Activated CD4-positive, alpha-beta T cell treated with anti-CD3 and anti-CD28 coated beads, Interleukin-2, amount 50 U/mL, for 48 hours (primary cell): ENCODE measurements at places on chromosomes 7 and 10.

DNA sequence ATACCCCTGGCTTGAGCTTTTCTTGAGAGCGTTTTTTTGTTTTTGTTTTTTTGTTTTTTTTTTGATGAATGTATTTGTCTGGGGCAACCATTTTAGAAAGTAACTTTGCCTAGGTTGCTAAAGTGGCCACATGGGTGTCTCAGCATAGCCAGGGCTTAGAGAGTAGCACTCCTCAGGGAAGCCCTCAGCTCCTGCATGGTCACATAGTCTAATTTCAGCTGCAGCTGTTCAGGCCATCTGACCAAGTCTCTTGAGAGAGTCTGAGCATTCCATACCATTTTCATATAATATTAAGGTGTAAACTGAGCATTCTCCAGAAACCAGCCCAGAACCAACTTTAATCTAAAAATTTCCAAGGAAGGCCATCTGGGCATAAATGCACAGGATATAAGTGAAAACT is 186.4 kb downstream of the NPSR1 start:
- DNase-seq: no peak

DNA sequence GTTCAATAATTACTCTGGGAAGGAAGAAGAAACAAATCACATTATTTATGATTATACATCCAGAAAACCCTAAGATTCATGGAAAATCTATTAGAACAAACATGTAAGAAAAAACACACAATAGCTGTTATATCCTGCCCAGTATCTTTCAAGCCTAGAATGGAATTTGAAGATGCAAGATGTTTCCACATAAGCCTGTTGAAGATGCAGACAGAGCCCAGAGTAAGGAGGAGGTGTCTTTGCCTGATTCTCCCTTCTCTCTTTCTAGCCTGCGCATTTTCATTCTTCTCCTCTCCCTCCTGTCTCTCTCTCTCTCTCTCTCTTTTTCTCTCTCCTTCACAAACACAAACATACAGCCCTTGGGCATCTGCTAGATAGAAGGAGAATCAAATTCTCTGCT is 170.1 kb upstream of the INHBA start:
- DNase-seq: no peak

GRCh38 chr10:7400068-7400715 is 10.6 kb downstream of the SFMBT2 start:
- DNase-seq: no peak

GRCh38 chr10:49302088-49302487 is 3.1 kb downstream of the C10orf71 start:
- no peak for DNase-seq

- DNase-seq: no peak
Measured at GRCh38 chr7:85167636-85168035, 19.2 kb downstream of the SEMA3D start.

GRCh38 chr10:2122431-2123124 is 385.3 kb upstream of the ADARB2 start:
- no peak for DNase-seq

DNA sequence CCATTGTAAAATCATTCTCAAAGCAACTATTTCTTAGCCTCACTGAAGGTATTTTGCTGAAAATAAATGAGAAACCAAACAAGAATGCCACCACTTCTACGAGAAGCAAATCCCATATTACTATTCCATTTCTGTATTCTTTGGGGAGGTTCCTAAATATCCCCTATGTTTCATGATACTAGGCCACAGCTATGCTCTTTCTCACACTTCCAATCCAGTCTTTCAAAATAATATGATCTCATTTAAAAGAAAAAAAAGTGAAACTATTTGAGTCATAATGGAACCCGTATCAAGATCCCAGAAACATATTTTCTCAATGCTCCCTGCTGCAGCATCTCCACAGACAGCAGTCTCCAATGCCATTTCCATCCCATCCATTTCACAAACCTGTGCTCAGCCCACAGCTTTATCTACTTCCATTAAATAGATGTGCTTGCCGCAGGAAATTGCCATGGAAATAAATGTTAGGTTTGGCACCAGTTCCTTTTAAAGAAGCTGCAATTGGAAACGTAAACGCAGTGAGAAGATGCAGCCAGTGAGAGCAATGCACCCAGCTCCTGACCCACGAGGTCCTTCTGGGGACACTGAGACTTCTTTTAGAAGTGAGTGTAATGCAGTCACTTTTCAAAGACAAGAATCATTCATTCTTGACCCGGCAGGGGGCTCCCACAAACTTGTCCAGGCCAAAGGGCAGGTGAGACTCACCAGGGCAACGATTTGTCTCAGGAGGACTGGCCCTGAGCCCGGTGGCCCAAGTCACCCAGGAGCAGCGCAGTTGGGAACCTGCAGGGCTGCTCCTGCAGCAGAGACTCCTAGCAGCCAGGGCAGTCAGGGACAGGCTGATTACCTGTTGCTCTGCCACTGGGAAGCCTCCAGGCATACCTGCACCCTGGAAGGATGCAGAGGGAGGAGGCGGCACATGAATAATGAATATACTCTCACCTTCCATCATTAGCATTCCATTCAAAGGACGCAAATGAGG is 99.6 kb downstream of the C10orf90 start:
- DNase-seq: no peak

GRCh38 chr10:26528048-26528447 is 89.9 kb downstream of the APBB1IP start:
- no peak for DNase-seq

DNA sequence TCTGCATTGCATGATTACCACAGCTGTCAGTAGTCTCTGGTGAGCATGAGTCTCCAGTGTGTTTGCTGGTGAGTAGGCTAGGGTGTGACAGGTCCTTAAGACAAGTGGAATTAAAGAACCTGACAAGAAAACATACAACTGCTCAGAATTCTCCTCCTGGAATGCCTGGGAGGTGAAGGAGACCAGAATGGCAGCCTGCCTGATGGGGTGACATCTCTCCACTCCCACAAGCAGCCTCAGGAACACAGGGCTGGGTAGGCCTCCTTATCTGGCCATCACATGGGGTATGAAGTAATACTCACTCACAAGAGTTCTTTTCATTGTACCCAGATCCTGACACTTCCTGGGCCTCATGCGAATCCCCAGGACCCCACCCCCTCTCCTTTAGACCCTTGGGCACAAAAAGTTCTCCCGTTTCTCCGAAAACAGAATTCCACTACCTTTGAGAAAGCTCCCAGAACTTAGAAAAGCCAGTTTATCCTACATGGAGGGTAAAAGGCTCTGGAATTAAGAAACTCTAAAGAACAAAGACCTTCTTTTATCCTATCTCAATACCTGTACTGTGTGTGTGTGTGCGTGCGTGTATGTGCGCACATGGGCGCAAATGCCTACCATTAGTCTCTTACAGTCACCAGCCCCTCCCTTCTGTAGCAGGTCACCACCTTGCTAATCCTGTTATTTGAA is 33.4 kb upstream of the C1GALT1 start:
- no peak for DNase-seq

- DNase-seq: peak; percentile 66
Measured at GRCh38 chr10:132448248-132448731, 51.3 kb downstream of the PWWP2B start.

DNA sequence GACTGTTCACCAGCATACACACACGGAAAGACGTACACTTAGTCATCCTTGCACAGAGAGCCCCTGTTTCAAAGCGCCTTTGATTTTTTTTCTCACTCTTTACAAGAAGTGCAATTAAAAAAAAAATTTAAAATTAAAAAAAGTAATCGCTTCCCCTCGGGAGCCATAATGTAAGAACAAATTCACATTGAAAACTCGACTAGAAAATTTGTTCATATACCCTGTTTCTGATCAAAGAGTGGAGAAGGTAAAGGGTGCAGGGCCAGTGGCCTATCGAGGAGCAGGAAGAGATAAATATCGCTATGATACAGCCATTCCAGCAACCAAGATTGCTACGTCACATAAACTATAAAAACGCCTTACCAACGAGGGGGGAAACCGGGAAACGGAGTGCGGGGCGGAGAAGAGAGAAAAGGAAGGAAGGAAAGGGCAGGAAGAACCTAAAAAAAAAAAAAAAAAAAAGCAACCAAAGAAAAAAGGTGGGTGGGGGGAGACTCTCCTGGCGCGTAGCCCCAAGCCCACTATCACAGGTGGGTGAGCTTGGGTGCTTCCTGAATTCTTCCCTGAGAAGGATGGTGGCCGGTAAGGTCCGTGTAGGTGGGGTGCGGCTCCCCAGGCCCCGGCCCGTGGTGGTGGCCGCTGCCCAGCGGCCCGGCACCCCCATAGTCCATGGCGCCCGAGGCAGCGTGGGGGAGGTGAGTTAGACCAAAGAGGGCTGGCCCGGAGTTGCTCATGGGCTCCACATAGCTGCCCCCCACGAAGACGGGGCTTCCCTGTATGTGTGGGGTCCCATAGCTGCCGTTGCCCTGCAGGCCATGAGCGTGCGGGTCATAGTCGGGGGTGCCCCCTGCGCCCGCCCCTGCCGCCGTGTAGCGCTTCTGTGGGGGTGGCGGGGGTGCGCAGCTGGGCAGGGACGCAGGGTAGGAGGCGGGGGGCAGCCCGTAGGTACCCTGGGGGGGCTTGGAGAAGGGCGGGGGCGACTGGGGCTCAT is 5.2 kb upstream of the HOXA2 start:
- DNase-seq: no peak

DNA sequence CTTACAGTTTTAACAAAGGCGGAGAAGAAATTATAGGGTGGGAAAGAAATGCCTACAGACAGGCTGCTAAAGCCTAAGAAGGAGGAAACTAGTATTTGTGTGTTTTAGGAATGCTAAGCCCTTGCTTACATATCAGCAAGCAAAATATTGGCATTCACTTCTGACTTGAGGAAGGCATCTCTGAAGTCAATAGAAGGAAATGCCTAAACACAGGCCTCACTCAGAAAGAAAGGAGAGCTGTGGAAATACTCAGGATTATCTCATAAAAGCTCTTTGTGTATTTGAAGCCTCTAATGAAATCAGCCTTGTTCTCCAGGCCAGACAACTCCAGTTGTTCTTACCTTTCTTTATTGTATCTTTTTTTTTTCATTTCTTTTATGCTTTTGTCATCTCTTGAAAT is 158.0 kb downstream of the AUTS2 start:
- DNase-seq: no peak

GRCh38 chr7:50866343-50867033 is 83.8 kb upstream of the GRB10 start:
- DNase-seq: no peak

DNA sequence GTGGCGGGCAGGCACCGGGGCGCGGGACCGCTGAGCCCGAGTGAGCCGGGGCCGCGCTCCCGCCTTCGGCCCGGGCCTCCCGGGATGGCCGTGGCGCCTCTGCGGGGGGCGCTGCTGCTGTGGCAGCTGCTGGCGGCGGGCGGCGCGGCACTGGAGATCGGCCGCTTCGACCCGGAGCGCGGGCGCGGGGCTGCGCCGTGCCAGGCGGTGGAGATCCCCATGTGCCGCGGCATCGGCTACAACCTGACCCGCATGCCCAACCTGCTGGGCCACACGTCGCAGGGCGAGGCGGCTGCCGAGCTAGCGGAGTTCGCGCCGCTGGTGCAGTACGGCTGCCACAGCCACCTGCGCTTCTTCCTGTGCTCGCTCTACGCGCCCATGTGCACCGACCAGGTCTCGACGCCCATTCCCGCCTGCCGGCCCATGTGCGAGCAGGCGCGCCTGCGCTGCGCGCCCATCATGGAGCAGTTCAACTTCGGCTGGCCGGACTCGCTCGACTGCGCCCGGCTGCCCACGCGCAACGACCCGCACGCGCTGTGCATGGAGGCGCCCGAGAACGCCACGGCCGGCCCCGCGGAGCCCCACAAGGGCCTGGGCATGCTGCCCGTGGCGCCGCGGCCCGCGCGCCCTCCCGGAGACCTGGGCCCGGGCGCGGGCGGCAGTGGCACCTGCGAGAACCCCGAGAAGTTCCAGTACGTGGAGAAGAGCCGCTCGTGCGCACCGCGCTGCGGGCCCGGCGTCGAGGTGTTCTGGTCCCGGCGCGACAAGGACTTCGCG is 534 bp downstream of the FZD9 start:
- DNase-seq: no peak

DNA sequence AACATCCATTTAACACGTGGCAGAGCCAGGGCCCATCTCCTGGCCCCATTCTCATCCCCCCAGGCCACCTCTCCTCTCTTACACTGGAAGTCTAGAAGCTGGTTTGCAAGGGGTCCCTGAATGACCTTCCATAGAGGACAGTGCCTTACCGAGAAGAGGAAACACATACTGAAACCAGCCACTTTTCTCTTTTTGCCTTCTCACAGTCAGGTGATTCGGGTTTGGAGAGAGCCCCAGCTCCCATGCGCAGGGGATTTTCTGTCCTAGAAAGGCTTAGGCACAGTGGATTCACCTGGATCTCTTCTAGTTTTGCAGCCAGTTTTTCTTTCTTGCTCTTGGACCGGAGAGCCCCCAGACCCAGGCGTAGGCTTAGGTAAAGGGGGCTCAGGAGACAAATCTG is 334.1 kb upstream of the C7orf33 start:
- DNase-seq: no peak

- no peak for DNase-seq
Measured at GRCh38 chr7:8296362-8296659, 34.3 kb upstream of the ICA1 start.

- peak; percentile 55 for DNase-seq
Measured at GRCh38 chr10:68600041-68600778, 40.1 kb downstream of the TET1 start.

DNA sequence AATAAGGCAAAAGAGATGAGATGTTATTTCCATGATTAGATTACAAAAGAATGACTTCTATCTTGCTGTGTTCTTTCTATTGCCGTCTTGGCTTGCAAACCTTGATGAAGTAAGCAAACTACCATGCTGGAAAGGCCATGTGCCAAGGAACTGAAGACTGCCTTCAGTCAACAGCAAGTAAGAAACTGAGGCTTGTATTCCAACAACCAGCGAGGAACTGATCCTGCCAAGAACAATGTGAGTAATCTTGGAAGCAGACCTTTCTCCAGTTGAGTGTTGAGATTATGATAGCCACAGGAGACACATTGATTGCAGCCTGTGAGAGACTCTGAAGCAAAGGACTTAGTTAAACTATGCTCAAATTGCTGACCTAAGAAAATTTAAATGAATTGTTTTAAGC is 164.6 kb upstream of the GRM3 start:
- DNase-seq: no peak

DNA sequence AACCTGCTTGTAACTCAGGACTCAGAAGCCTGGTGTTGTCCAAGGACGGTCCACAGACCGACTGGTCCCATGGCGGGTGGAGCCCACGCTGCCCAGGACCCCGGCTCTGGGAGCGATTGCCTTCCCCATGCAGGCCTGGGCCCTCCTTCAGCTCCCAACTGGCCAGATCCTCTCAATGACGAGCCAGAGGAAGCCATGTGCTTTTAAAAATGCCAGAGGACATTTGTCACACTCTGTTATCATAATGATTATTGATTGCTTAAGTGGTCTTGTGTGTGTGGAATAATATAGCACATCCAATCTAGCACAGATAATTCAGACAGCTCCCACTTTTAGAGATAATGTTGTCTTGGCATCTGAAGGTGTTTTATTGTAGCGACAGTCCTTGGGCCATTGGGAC is 22.6 kb upstream of the OGDHL start:
- no peak for DNase-seq

GRCh38 chr7:100544967-100545359 is 6.0 kb downstream of the AGFG2 start:
- no peak for DNase-seq

DNA sequence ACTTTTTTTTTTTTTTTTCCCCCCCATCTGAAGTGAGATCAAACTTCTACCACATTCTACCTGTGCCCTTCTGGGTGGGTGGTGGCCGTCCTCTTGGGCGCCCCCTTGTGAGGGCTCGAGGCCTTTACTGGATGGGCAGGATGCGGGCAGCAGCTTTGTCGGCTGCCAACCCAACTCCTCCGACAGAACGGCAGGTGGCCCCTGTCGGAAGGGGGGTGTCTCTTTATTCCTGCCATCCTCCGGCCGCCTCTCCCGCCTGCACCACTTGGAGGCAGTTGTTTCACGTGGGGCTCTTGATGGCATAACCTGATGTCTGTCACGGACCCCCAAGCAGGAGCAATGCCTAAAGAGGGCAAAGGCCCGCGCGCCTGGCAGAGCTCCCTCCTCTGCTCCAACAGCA is 31.0 kb downstream of the AMZ1 start:
- peak; percentile 80 for DNase-seq
